Stimulated activated effector memory CD8-positive, alpha-beta T cell treated with anti-CD3 and anti-CD28 coated beads, Interleukin-12 subunit alpha, Interleukin-12 subunit beta, amount 100 ng/mL, for 72 hours (primary cell): ENCODE measurements at places on chromosomes 11 and 22.

DNA sequence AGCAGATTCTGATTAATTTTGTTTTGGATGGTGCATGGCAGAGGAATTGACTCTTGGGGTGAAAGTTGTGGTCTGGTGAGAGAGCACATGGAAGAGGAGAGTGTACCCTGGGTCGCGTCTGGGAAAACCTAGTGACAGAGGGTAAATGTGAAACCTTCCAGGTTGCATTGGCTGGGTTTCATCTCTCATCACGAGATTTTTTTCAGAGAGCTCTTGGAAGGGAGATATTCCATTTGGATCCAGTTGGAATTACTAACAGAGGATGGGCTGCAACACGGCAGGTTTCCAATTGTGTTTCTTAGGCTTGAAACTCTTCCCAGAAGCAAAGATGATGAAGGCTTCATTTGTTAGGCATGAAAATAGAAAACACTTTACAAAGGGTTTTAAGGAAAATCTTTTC is 109.7 kb upstream of the MTMR2 start:
- no peak for DNase-seq

GRCh38 chr22:27193636-27194035 is 536.2 kb downstream of the MIAT start:
- no peak for DNase-seq

DNA sequence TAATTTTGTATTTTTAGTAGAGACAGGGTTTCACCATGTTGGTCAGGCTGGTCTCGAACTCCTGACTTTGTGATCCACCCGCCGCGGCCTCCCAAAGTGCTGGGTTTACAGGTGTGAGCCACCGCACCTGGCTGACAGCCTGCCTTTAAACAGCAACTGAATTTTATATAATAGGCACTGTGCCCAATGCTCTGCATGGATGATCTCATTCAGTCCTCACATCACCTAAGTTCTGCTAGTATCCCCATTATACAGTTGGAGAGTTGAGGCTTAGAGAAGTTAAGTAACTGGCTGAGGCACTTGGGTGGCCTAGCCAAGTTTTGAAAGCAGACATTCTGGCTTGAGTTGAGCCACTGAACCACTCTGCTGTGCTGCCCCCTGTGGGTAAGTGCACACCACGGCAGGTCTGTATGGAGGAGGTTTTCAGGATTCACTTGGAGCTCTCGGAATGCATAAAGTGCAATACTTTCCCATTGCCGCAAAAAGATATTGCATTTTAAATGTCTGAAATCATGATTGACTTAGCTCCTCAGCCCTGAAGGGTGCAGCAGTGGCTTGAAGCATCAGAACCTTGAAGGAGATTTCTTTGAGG is 112.4 kb downstream of the LDLRAD3 start:
- no peak for DNase-seq

GRCh38 chr11:47516155-47516554 is 36.8 kb downstream of the CELF1 start:
- DNase-seq: no peak

- no peak for DNase-seq
These were observed 51.8 kb downstream of the ALX4 start for GRCh38 chr11:44258190-44258489.

GRCh38 chr11:78066471-78066870 is 2.8 kb downstream of the THRSP start:
- no peak for DNase-seq

DNA sequence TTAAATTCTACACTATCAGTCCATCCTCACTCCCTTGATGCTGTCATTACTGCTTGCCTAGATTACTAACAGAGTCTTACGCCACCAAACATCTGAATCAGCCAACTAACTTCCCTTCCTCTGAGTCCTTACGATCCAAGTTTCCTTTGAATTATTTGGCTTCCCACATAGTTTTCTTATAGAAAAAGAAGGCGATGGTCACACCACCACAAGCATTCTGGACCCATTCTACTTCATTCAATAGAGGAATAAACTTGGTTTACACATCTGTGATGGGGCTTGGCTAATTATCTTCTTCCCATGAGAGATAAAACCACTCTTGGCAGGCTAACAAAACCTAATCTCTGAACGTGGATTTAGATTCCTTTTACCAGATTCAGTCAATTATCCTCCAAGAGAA is 35.0 kb downstream of the INTS4 start:
- DNase-seq: no peak

DNA sequence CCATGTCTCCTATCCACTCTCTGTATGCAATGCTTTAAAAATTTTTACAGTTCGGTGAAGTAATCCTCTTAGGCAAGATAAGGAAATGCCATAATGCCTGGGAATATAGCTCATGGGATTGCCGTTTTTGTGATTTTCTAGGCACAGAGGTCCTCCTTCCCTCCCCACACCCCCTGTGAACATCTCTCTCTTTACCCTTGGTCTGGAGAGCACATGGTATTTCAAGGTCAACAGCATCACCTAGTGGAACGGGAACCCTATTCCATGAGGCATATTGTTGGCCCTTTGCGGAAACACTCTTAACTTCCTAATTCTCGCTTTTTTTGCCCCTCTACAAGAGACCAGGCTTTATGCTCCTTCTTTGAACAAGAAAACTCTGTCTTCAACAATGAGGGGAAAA is 8.8 kb downstream of the NXPE4 start:
- DNase-seq: no peak

DNA sequence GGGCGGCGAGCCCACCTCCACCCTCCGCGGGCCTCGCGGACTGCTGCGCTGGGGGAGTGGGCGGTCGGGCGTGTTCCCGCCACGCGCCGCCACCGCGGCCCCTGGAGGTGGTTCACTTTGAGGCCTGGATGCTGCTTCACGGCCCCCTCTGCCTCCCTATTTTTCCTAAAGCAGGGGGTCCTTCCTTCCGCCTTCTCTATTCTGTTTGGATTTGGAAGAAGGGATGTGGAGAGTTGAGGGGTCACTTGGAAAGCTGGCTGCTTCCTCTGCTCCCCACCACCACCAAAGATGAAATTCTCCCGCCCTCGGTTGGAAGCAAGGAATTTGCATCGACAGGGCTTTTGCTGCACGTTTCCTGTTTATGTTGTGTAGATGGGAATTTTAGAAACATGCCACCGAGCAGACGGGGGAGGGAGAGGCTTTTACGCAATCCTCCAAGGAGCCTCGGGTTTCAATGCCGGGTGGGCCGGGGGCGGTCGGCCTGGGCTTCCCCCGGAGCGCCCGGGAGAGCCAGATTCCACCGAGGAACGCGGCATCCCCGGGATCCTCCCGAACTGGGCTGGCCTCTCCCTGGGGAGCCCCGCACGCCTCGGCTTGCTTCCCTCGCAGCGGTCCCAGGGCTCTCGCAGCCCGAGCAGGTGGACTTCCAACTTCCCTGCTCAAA is 403 bp upstream of the SBF2 start:
- DNase-seq: no peak
